ENCODE measurements at places on chromosomes 6 and 20.

DNA sequence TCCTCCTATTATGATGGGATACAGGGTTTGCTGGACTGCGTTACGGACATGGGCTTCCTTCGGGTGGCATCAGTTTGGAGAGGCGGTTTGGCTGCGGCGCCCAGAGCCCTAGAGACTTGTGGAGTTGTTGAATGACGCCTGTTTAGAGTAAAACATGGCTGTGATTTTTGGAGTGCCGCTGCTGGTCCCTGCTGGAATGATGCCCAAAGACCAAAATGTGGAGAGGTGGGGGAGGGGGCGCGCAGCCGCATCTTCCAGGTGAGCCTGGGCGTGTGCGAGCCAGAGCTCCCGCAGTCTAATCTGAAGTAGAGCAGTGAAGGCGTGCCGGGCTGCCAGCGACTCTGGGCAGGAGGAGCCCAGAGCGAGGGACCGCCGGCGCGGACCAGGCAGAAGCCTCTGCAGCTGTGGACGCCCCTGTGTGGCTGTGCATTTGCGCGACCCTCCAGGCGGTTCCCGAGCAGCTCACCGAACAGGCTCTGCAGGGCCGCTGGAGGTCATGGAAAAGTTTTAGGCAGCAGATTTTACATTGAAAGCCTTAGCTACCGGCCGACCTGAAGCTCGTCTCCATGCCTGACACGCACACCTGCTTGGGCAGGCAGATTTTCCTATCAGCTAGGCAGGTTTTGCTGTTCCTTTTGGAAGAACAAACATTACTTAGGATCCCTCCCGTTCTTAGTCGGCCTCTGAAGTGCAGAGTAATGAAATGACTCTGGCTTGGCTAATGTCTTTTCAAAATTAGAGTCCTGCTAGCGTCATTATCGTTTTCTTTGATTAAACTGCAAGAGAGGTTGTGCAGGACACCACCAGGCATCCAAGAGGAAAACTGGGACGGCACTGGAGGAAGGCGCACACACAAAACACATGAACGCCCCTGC, 298.2 kb downstream of the PHACTR1 start:
- DNase-seq: no peak

DNA sequence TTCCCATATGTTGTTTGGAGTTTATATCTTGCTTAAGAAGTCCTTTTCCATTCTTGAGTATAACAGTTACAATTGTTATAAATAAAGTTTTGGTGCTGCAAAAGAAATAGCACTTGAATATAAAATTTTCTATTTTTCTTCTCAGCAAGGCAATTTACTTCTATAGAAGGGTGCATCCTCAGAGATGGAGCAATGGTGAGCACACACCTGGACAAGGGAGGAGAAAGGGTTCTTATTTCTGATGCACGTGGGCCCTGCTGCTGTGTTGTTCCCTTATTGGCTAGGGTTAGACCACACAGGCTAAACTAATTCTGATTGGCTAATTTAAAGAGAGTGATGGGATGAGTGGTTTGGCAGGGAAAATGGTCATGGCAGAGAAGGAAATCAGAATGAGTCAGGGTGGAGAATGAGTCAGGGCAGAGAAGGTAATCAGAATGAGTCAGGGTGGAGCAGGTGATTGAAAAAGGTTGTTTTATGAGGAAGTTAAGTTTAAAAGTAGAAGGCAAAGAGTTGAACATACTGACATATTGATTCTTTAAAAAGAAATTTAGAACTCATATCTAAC, 38.0 kb downstream of the CST8 start:
- DNase-seq: no peak

- no peak for DNase-seq
Measured at GRCh38 chr6:71502168-71502567, 213.6 kb downstream of the OGFRL1 start.

- DNase-seq: no peak
Measured at GRCh38 chr20:10883166-10883565, 209.4 kb upstream of the JAG1 start.

DNA sequence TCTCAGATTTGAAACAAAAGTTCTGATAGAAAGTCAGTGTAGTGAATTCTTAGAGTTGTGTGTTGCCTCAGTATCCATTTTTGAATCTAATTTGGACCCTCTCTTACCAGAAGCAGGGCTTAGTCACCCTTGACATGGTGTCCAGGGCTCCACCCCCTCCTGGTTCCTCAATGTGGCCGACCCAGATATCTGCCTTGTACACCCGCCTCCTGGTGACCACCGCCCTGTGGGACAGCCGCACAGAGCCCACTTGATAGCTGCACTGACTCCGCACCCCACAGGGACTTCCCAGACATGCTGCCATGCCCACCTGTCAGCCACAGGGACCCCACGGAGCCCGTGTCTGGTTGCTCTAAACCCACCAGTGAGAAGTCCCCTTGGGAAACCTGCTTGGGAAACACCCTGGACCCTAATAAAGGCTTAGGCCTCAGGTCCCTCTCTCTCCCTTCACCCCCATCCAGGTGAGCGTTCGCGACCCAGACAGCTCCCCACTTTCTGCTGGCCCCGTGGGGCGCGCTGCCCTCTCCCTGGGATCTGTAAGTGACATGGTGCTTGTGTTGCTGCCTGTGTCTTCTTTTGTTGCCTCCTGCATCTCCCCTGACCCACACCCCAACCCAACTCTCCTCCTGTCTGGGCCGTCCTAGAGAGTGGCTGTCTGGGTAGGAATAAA, 47.2 kb upstream of the SYNDIG1 start:
- no peak for DNase-seq

DNA sequence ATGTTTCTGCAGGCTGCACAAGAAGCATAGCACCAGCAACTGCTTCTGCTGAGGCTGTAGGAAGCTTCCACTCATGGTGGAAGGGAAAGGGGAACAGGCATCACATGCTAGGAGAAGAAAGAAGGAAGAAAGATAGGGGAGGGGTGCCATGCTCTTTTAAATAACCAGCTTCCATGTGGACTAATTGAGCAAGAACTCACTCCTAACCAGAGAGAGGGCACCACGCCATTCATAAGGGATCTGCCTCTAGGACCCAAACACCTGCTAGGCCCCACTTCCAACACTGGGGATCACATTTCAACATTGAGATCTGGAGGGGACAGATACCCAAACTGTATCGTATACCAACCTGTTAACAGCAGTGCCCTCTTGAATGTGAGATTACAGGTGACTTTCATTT, 46.9 kb upstream of the ARMC2 start:
- DNase-seq: no peak

GRCh38 chr20:1423206-1423605, 30.4 kb upstream of the FKBP1A start:
- DNase-seq: no peak

DNA sequence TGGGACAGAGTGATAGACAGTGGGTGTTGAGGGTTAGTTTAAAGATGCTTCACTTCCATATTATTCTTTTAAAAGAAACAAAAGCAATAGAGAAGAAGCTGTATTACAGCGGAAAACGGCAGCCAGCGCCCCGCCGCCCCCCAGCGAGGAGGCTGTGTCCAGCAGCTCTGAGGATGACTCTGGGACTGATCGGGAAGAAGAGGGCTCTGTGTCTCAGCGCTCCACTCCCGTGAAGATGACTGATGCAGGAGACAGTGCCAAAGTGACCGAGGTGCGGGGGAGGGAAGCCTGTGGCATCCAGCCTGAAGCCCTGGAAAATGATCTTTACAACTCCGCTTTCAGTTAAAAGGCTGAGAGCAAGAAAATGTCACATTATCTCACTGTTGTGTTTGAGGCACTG, 100.2 kb downstream of the FIG4 start:
- no peak for DNase-seq

GRCh38 chr20:58923117-58923712, 57.8 kb upstream of the NELFCD start:
- no peak for DNase-seq

GRCh38 chr6:163776196-163776905, 361.8 kb downstream of the QKI start:
- DNase-seq: no peak

DNA sequence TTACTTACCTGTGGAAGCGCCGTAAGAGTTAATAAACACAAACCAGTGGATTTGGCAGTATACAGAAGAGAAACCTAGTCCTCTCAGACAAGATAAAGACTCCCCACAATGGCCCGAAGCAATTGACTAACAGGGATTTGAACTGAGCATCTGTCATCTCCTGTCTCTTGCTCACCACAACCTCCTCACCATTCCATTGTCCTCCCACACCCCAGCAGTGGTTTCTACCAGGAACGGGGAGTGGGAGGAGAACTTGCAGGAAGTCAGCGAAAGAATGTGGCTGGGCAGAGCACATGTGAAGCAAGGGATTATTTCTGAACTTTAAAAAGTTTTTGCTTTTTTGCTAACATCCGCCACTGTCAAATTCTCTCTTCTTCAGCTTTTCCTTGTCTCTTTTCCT, 24.6 kb upstream of the TAAR1 start:
- no peak for DNase-seq

DNA sequence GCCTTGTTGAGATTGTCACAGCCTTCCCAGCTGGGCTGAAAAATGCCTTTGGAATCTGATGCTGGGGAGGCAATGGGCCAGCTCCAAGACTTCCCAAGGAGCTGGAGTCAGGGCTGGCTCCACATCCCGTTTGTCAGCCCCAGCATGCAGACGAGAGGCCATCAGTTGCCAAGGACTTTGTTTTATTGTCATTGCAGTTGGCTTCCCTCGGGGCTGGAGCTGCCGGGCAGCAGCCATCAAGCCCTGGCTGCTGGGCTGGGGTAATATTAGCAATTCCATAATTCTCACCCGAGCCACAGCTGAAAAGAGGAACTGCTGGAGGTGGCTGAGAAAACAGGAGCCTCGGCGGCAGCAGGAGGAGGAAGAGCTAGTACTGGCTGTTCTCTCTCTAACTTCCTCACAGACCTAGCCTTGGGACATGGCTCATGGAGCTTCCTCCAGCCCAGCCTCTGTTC, 182.5 kb downstream of the CDC5L start:
- no peak for DNase-seq

DNA sequence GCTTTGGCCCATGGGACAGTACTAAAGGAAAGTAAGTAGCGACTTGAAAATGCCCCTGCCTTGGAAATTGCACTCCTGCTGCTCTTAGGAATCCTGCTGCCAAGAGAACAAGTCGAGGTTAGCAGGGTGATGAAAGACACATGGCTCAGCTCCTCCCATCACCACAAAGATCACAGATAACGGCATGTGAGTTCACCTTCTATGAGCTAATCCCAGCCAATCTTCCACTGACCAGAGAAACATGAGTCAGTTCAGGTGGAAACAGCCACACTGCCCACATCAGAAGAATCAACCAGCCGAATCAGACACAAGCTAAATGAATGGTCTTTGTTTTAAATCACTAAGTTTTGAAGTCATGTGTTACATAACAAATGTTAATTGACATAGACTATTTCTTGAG, 106.3 kb downstream of the PRKN start:
- DNase-seq: no peak

GRCh38 chr6:125019918-125020317, 57.7 kb downstream of the RNF217 start:
- no peak for DNase-seq

DNA sequence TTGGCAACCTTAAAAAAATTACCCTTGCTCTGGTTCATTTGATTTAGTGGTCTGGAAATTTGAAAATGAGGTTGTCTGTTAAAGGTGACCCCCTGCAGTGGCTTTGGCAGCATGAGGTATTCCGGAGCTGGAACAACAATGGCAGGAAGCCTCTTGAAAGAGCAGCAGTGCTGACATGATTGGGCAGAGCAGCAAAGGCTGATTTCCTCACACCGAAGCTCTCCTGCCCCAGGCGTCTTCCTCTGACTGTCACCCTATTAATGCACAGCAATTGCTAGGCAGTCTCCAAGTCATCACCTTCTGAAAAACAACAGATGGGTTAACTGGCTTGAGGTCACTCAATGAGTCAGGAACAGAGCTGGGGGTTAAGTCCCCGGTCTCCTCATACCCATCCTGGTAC, 241.8 kb upstream of the MMS22L start:
- no peak for DNase-seq

GRCh38 chr6:16446273-16446672, 207.9 kb downstream of the GMPR start:
- no peak for DNase-seq

GRCh38 chr6:22343864-22344263, 47.0 kb upstream of the PRL start:
- no peak for DNase-seq

DNA sequence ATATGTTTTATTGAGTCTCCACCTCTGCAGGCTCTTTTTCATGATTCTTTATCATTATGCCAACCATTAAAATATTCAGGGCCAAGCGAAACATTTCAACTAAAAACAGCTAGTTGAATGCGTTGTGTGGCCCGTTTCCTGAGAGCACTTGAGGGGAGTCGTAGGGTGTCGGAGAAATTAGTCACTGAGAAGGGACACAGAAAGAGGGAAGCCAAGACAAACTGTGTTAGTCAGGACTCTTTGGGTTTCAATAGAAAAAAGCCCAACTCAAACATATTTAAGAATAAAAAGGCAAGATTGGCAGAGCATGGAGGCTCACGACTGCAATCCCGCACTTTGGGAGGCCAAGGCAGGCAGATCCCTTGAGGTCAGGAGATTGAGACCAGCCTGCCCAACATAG, 58.9 kb downstream of the MAFB start:
- no peak for DNase-seq

- no peak for DNase-seq
Measured at GRCh38 chr20:13552061-13552460, 86.7 kb downstream of the TASP1 start.

DNA sequence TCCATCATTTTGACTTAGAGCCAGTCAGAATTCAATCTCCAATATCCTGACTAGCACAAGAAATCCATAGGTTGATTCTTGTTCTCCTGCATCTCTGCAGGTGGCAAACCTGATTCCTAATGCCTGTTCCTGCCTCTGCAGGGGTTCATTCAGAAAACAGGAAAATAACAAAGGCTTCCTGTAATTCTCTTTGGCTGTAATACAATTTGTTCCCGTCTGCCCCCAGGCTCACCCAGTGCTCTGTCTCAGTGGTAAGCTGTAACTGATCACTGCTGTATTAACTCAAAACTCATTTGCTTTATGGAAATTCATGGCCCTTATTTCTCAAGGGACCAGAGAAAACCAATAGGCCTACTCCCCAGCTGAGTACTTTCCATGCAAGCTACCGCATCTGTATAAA, 88.6 kb downstream of the OPRM1 start:
- DNase-seq: no peak

DNA sequence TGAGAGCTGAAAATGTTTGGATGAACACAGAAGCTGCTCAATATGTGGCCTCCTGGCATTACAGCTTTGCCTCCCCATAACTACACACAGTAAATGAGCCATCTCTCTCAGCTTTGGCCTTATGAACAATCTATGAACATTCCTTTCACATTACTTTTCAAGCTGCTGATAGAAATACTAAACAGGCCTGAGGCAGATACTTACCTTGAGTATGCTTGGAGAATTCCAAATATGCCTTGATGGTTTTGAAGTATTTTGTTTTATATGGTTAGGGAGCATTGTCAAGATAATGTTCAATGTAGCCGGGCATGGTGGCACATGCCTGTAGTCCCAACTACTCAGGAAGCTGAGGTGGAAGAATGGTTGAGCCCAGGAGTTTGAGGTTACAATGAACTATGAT, 104.5 kb downstream of the CD24 start:
- DNase-seq: no peak

GRCh38 chr20:35465976-35466375, 10.6 kb downstream of the CEP250 start:
- DNase-seq: no peak

- DNase-seq: no peak
Measured at GRCh38 chr20:14609328-14610221, 272.2 kb upstream of the FLRT3 start.
